ENCODE measurements at places on chromosomes 7 and 10.

GRCh38 chr10:21529032-21529910 lies 3.8 kb upstream of the SKIDA1 start:
- DNase-seq: no peak

- DNase-seq: no peak
Measured at GRCh38 chr7:148856891-148857290, 27.2 kb downstream of the EZH2 start.

DNA sequence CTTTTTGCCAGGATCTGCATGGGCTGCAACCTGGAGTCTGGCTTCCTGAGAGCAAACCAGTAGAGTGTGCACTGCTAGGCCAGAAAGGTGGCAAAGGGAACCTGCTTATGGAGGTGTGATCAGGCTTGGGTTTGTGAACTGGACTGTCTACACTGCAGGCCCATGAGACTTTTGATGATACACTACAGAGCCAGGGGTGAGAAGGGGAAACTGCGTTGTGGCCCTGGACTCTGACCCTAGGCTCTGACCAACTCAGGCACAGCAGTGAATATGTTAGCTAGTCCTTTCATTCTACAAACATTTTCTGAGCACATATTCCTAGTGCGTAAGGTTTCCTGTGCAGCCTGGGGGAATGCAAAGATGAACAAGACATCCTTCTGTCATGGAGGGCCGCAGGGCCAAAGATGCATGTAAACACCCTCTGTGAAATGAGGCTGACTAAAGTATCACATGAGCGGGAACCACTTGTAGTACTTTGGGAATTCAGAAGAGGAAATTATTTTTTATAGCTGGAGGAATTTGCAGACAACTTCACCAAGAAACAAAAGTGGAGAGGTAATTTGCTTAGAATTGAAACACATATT lies 63.8 kb upstream of the HPS1 start:
- DNase-seq: no peak

DNA sequence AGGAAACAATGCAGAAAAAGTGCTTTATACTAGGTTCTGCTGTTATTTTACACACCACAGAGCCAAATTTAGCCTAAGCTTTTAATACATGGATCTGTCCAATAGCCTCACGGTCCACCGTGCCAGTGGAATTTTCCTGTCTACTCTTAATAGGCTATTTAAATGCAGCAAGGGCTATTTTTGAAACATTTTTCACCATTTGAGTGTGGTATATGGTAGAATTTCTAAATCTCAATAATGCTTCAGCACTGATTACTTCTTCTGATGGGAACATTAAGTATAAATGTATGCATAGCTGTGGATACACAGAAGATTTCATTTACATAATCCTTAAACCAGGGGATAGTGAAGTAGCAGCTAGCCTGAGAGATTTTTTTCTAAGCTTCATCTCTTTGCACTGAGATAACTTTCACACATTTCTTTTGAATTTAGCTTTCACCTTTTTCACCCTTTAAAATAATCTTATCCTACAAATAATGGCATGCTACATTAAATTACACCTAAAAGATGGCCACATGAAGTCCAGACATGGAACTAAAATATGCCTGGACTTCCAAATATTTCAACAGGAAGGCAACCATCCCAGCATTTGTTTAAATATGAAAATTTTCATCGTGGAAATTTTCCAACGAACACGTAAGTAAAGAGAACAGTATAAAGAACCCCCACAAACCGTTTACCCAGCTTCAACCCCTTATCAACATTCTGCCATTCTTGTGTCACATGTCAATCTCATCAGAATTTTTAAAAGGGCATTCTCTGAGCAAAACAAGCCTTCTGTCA lies 45.4 kb downstream of the AMPH start:
- no peak for DNase-seq

GRCh38 chr10:24305551-24306506 lies 96.9 kb downstream of the KIAA1217 start:
- DNase-seq: no peak

- no peak for DNase-seq
Measured at GRCh38 chr7:140645166-140645900, 4.7 kb upstream of the DENND2A start.

- DNase-seq: peak; percentile 50
Measured at GRCh38 chr7:69217516-69218350, 380.5 kb upstream of the AUTS2 start.

- DNase-seq: no peak
Measured at GRCh38 chr10:110852255-110852896, 19.4 kb upstream of the PDCD4 start.

GRCh38 chr10:9010931-9011670 lies 956.6 kb downstream of the GATA3 start:
- no peak for DNase-seq

- DNase-seq: no peak
Measured at GRCh38 chr10:120999868-121000267, 148.7 kb downstream of the WDR11 start.

GRCh38 chr7:151099486-151100211 lies 13.4 kb downstream of the AGAP3 start:
- no peak for DNase-seq

GRCh38 chr7:107173691-107174406 lies 5.0 kb downstream of the HBP1 start:
- no peak for DNase-seq

GRCh38 chr7:159115601-159116501 lies 28.8 kb downstream of the VIPR2 start:
- peak; percentile 6 for DNase-seq

GRCh38 chr7:2274666-2275065 lies 32.6 kb downstream of the NUDT1 start:
- no peak for DNase-seq

DNA sequence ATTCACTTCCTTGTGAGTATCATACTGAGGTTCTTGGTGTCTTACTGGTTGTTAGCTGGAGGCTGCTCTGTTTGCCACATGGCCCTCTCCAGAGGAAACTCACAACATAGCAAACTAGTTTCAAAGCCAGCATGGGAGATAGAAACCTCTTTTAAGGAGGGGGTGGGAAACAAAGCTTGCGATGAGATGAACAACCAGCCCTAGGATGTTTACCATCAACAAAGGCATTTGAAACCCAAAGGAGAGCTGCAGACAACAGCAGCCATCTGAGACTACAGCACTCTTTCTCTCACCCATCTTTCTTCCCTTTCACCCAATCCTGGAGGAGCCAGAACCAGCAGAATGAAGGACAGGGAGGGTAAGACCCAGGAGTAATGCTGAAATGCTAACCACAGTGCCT lies 182.1 kb downstream of the NEBL start:
- no peak for DNase-seq

Measured in NCI-H1092 treated with DMSO at 0.1 percent for 48 hours (cell line).